ENCODE measurements at places on chromosomes 7 and 10.

DNA sequence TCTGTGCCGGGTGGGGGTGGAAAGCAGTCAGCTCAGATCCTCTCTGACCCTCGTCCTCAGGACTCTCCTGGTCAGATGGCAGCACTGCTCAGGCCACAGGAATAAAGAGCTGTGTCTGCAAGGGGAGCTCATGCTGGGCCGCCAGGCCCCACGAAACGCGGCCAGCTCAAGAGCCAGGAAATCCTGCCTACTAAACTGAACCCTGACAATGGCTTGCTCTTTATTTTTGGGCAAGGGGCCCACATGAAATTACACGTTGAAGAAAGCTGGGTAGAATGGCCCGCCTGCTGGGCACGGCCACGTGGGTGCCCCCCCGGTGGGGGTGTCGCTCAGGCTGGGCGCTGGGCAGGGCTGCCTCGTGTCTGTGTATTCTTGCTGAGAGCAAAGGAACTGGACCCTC is 103.0 kb downstream of the ITIH5 start:
- DNase-seq: no peak

DNA sequence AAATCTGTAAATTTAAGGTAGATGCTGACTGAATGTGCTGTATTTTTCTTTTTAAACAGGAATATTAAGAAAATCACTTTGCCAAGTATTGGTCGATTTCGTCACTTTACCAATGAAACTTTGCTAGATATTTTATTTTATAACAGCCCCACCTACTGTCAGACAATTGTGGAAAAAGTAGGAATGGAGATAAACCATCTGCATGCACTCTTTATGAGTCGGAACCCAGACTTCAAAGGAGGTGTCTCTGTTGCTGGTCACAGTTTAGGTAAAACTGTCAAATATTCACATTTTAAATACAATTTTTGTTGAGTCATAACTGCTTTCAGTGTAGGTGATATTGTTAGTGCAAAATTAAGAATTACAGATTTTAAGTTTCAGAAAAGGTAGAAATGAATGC is 25.2 kb downstream of the SEC23IP start:
- no peak for DNase-seq

- DNase-seq: no peak
Observed at GRCh38 chr7:51224811-51225595, 91.6 kb downstream of the COBL start.

GRCh38 chr7:15864626-15864991 is 178.1 kb upstream of the MEOX2 start:
- no peak for DNase-seq

- no peak for DNase-seq
Observed at GRCh38 chr7:84207025-84207424, 12.4 kb upstream of the SEMA3A start.

GRCh38 chr10:15824498-15824897 is 35.8 kb downstream of the MINDY3 start:
- no peak for DNase-seq

GRCh38 chr10:49620286-49620810 is 6.5 kb downstream of the CHAT start:
- DNase-seq: peak; percentile 34

DNA sequence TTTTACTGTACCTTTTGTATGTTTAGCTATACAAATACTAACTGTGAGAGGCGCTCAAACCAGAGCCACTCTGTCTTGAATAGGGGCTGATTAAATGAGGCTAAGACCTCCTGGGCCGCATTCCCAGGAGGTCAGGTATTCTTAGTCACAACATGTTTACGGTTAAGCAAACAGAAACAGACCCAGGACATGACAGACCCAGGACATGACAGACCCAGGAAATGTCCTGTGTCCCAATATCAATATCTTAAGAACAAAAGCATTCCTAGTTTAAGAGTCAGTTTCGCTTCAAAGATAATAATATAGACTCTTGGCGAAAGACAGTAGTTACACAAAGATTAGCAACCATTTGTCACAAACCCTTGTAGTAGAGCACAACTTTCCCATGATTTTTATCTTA is 304.5 kb downstream of the CCSER2 start:
- DNase-seq: no peak

DNA sequence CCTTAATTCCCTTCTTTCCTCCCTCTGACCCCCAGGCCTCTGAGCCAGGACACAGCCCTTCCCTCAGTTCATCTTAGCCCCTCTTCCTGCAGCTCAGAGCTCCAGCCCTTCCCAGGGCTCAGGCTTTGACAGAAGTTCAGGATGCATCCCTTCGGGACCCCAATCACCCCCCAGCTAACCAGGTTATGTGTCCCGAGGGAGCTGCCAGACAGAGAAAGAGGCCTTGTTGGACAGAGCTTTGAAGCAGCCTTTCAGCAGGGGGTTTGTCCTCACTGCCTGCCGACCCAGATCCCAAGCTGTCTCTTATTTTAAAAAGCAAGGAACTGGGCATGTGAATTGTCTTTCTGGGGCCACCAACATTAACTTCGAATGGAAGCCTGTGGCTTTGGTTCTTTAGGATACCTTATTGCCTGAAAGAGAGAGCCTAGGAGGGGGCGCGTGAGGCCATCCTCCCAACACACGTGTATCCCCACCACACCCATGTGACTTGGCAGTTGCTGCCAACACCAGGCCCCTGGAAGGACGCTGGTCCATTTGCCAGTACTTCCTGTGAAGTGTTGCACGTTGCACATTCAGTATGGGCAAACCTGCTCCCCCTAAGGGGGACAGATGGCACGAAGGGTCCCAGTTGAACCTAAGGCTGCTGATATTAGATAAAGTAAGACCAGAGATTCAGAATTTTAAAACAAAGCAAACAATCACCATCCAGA is 858 bp downstream of the CCDC136 start:
- DNase-seq: no peak

DNA sequence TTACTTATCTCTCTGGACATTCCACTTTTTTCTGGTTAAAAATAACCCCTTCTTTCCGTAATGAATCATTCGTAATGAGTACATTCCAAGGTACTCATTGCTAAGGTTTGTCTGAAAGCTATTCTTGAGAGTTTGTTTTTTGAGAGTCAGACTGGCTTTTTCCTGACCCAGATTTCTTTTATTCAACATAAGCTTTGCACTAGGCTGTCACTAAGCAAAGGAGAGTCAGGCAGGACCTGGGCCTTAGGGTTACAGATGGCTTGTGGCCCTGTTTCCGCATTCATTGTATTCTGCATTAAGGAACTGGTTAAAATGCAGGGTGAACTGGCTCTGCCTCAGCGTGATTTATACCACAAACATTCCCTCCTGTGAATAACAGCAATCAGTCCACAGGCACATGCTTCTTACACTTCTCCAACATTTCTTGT is 84.1 kb downstream of the POM121L12 start:
- no peak for DNase-seq

- no peak for DNase-seq
Observed at GRCh38 chr10:129039406-129040370, 427.4 kb upstream of the MGMT start.

DNA sequence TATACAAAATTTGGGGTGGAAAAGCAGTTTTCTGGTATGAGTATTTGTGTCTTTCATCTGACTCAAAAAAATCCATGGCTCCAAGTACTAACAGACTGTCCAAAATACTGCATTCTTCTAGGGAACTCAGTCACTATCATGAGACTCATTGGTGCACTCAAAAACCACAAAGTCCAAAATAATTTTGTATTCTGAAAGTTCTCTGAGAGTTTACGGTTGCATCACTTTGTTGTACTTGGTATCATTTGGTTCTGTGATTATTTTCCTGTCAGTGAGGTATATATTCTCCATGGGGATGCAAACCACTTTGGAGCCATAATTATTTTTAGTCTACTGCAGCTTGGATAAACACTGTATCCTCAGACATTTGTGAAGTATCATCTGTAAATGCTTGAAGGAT is 28.0 kb upstream of the CABCOCO1 start:
- DNase-seq: no peak

- DNase-seq: no peak
Observed at GRCh38 chr7:138089080-138089901, 13.0 kb downstream of the AKR1D1 start.

DNA sequence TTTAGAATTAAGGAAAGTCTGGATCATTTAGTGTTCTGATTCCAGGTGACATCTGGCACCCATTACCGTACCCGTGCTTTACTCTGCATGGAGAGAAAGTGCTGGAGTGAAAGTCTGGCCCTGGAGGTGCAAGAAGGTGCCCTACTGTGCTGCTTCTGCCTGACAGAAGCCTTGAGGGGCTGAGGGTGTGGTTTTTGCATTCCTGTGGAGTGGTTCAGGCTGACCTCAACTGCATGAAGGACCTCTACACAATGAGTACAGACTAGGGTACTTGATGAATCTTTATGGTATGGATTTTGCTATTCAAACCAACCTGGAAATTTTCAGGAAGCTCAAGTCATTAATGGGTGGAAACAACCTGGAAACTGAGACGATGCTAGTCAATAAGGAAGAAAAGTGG is 45.1 kb upstream of the GSAP start:
- DNase-seq: no peak

DNA sequence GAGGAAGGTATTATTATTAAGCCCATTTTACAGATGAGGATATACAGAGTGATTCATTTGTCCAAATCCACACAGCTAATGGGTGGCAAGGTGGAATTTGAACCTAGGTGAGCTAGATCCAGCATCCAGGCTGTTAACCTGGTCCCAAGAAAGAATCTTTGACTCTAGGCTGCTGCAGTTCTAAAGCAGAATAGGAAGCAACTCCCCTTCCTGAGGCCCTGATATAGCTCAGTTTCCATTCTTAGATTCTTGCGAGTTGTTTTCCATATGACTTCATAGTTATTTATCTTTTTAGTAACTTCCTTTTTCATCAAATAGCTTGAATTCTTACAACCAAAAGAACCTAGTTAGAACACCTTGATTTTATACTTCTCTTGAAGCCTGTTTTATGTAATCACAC is 24.1 kb upstream of the ZC3HAV1L start:
- no peak for DNase-seq

GRCh38 chr10:122588381-122588780 is 27.8 kb downstream of the DMBT1 start:
- DNase-seq: no peak

- DNase-seq: no peak
Observed at GRCh38 chr10:4067931-4068561, 283.0 kb upstream of the KLF6 start.

GRCh38 chr7:27179503-27180430 is 5.3 kb downstream of the HOXA11 start:
- DNase-seq: no peak

GRCh38 chr7:30072735-30073134 is 44.5 kb downstream of the PLEKHA8 start:
- no peak for DNase-seq

DNA sequence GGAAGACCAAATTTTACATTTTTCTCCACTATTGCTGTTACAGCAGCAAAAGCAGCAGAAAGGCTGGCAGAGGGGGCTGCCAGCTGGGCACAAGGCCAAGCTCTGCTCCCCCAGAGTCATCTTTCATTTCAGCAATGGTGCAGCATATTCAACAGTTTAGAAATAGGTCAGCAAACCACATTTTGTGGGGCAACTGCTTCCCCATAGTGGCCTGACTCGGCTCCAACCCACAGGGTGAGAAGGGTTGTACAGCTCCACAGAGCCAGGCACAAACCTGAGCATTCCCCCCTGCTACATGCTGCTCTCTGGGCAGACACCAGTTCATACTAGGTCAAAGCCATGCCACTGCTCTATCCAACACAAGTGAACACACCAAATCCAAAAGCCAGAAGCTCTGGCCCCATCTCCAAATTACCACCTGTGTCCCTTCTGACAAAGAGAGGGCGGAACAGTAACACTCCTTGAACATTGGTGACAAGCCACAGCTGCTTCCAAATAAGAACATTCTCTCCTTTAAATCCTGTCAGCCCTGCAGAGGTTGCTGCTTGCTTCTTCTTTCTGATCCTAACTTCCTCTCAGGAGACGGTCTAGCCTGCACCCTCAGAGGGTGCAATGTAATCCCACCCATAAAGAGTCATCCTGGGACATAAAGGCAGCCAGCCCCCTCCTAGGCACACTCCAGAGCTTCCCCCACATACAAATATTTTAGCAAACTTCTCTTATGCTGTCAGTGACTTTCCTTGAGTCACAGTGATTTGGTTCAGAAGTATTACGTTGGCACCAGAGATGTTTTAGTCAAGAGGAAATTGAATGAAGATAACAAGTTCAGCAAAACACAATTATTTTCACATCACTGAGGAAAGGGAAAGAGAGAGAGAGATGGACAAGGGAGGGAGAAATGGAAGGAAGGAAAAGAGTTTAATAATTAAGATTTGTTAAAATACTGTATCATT is 39.0 kb upstream of the SLIT1 start:
- DNase-seq: no peak

DNA sequence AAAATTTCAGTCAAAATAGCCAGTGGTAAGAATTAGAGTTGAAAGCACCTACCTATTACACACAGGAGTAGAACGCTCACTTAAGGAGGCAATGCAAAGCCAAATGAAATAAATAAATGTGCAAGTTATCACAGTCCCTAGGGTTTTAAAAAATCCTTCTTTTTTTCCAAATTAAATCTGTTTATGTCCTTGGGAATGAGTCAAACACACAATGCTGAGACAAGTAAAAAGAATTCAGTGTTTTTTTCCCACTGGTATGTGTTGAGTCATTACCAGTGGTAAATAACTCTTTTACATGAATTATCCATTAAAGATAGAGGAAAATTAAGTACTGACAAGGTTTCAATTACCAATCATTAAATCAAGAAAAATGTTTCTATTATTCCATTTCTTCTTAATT is 438.6 kb downstream of the TNS3 start:
- no peak for DNase-seq

DNA sequence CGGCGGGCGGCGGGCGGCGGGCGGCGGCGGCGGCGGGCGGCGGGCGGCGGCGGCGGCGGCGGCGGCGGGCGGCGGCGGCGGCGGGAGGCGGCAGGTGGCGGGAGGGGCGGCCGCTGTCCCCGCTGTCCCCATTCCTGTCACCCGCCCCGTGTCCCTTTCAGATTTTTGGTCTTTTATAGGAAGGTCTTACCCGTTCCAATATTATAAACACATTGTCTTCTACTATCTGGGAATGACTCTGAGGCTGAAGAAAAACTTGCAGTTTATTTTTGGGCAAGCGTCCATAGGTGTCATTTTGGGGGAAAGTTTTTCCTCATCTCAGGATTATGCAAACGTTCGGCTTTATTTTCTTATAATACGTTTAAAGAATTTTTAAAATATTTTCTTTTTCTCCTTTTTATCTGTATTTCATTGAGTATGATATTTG is 578 bp downstream of the ZNF713 start:
- no peak for DNase-seq

GRCh38 chr7:25105911-25106310 is 19.1 kb downstream of the CYCS start:
- no peak for DNase-seq
